ENCODE measurements at places on chromosomes 12 and 14.

GRCh38 chr12:64718649-64719048, 40.6 kb downstream of the GNS start:
- no peak for DNase-seq

DNA sequence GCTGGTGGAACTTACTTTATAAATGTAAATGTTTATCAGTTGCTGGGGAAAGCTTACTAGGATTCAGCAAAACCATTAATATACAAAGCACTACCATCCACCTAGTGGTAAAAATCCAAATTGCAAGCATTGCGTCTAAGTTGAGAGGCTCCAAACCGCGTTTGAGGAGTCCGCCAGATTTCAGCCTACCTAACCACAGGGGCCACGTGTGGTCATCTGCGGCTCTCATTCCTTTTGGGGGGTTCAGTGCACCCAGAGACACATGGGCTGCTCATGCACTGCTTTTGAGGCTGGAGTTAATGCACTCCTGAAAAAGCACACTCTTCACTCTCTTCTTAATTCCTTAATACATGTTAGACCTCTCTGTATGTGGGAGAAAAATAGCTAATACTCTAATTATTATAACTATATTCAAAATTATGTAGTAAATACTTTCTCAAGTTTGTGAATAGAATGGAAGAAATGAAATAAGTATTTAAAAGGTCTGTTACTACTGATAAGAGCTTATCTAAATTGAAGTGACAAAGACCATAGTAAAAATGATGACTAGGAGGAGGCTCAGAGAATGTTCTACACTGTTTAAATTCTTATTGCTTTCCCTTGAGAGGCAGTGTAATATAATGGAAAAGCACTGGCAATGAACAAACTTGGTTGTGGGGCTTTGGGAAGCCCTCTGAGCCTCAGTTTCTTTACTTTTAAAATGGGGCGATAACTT, 41.4 kb upstream of the MANSC4 start:
- DNase-seq: no peak

- DNase-seq: no peak
These were observed 66.1 kb upstream of the ARID2 start for GRCh38 chr12:45663455-45663854.

DNA sequence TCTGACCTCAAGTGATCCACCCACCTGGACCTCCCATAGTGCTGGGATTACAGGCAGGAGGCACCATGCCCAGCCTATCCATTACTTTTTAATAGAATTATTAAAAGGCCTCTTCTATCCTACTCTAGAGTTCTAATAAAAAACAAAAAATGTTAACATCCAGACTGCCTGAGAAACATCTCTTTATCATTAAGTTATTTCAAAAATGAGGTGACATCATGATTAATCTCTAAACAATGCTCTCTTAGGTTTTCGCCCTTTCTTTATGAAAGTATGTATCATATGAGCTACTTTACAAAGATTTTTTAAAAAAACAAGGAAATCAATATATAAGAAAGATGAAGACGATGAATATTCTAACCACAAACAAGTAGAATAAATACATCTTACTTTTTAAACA, 52.6 kb downstream of the FGD6 start:
- no peak for DNase-seq

DNA sequence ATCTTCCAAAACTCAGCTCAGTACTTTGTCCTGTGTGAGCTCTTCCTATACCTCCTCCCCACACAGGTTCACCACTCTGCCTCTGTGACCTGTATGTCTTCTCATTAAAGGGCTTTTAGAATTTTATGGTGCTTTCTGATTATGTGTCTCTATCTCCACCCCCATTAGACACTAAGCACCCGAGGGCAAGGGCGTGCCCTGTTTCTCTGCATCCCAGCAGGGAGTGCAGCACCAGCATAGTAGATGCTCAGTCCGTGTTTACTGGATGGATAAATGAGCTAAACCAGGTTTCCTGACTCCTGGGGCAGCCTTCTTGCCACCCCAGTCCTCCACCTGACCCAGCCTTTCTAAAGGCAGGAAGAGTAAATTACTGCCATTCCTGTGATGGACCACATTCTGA, 333.8 kb downstream of the CACNA1C start:
- no peak for DNase-seq

GRCh38 chr14:37988472-37988871, 219.2 kb upstream of the SSTR1 start:
- no peak for DNase-seq
